ENCODE measurements at places on chromosomes 2 and 18.
A peak's percentile ranks its signal among the peaks of the same experiment; 100 is the strongest.

DNA sequence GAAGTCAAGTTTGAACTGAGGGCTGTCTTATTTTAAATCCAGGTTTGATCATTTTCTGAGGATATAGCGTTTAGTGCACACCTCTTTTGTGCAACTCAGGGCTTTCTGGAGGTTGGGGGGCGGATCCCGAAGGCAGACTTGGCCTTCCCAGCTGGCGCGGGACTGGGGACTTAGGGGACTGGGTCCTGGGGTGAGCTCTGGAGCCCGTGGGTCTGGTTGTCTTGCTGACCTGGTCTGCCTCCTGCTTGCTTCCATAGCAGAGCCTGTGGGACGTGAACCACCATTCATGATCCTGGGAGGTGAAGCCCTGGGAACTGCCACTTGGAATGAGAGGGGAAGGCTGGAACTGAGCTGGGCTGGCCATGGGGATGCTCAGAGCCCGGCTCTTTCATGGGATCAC lies 63.1 kb downstream of the AGAP1 start:
- no peak for DNase-seq

DNA sequence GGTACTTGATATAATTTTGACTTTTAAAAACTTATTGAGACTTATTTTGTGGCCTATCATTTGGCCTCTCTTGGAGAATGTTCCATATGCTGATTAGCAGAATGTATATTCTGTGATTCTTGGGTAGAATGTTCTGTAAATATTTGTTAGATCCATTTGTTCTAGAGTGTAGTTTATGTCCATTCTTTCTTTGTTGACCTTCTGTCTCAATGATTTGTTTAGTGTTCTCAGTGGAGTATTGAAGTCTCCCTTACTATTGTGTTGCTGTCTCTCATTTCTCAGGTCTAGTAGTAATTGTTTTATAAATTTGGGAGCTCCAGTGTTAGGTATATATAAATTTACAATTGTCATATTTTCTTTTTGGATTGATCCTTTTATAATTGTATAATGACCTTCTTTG lies 349.6 kb upstream of the CWC22 start:
- no peak for DNase-seq

- no peak for DNase-seq
These were observed 182.1 kb downstream of the NOL4 start for GRCh38 chr18:34042423-34043146.

DNA sequence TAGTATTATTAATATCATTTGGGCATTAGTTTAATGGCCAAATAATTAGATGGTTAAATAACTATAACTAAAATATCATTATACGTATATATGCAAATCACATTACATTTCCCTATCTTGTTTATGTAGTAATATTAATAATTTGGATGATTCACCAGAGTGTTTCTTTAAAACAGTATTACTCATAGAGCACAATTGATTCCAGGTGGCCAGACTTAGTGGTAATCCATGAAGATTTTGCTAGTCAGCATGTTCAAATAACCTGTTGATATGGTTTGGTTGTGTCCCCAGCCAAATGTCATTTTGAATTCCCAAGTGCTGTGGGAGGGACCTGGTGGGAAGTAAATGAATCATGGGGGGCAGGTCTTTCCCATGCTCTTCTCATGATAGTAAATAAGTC lies 782.3 kb downstream of the LRP1B start:
- DNase-seq: no peak

GRCh38 chr2:112840068-112840445 lies 3.5 kb upstream of the IL1B start:
- DNase-seq: no peak

GRCh38 chr2:165074884-165075283 lies 119.6 kb upstream of the SLC38A11 start:
- no peak for DNase-seq

DNA sequence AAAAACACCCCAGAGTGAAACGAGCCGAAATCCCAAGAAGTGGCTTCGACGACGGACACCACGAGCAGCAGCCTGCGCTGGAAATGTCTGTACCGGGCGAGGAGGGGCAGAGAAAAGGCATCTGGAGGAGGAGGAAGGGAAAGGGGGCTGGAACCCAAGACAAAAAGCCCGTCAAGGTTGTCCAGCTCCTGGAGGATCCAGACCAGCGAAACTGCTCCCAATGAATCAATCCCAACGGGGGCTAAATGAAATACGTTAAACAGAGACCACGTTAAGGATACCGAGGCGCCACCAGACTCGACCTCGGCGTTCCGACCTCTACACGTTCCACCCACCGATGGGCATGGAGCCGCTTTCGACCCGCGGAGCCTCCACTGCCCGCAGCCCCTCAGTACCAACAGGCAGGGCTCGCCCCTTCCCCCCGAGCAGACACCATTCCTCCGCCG lies 400 bp downstream of the CCDC88A start:
- DNase-seq: no peak

- no peak for DNase-seq
These were observed 170.5 kb downstream of the PHLPP1 start for GRCh38 chr18:62885804-62886203.

GRCh38 chr2:128217671-128218070 lies 101.0 kb downstream of the HS6ST1 start:
- DNase-seq: no peak

DNA sequence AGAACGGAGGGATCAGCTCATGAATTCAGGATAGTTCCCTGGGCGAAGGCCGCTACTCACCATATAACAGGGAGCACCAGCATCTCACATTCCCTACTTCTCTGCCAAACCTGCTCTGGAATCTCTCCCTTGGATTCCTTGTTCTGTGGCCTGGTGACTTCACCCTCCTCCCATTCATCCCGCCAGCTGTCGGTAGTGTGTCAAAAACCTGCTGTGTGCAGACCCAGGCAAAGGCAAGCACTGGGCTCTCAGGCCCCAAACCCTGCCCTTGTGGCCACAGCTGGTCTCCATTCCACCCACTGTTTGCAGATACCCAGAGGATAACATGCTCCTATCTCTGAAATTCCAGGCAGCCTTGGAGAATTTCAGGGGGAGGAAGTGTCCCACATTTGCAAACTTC lies 151.6 kb downstream of the CAPN13 start:
- DNase-seq: no peak

DNA sequence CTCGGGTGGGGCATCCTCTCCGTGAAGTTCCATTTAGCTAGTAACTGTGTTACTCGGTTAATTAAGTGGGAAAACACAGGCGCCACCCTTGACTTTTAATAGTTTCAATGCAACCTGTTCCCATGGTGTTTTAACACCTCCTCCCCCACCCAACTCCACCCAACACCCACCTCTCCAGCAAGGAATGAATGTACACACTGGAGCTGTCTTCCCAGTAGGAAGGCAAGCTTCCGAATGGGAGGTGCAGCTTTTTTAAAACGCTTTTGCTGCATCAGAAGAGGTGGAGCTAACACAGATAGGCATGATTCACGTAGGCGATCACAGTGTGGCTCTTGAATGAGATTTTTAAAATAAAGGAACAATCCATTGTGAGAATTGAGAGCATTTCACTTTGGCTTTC lies 73.8 kb upstream of the AGAP1 start:
- DNase-seq: no peak

GRCh38 chr2:222982010-222982908 lies 69.7 kb upstream of the KCNE4 start:
- DNase-seq: peak; percentile 40

GRCh38 chr2:241843321-241844065 lies 15.2 kb downstream of the PDCD1 start:
- DNase-seq: no peak

DNA sequence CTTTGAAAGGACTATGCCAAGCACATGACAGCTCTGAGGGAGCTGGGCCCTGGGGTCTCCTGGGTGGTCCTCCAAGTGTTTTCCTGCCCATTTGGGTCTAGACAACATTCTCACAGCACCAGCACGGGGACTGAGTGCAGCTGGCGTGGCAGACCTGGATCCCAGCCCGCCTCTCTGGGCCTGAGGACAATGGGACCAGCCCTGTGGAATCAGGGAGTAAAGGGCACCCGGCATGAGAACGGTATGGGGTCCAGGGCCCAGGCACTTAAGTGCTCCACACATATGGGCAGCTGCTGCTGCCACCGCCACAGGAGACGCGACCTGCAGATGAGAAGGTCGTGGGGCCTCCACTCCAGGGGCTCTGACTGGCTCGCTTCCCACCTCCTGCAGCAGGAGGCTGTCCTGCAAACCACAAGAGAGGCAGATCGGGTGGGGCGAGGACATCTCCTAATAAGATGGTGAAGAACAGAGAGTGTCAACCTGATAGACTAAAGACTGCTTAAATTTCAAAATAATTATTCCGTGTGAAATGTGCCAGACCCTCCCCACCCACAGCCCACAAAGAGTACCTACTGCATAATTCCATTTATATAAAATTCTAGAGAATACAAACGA lies 46.3 kb downstream of the FAM178B start:
- DNase-seq: no peak

- no peak for DNase-seq
These were observed 165.8 kb downstream of the TDRD15 start for GRCh38 chr2:21289551-21289950.

GRCh38 chr2:42339191-42339912 lies 21.7 kb downstream of the COX7A2L start:
- DNase-seq: no peak

All from NCI-H1417 (cell line).